ENCODE measurements at places on chromosomes 12 and 14.

DNA sequence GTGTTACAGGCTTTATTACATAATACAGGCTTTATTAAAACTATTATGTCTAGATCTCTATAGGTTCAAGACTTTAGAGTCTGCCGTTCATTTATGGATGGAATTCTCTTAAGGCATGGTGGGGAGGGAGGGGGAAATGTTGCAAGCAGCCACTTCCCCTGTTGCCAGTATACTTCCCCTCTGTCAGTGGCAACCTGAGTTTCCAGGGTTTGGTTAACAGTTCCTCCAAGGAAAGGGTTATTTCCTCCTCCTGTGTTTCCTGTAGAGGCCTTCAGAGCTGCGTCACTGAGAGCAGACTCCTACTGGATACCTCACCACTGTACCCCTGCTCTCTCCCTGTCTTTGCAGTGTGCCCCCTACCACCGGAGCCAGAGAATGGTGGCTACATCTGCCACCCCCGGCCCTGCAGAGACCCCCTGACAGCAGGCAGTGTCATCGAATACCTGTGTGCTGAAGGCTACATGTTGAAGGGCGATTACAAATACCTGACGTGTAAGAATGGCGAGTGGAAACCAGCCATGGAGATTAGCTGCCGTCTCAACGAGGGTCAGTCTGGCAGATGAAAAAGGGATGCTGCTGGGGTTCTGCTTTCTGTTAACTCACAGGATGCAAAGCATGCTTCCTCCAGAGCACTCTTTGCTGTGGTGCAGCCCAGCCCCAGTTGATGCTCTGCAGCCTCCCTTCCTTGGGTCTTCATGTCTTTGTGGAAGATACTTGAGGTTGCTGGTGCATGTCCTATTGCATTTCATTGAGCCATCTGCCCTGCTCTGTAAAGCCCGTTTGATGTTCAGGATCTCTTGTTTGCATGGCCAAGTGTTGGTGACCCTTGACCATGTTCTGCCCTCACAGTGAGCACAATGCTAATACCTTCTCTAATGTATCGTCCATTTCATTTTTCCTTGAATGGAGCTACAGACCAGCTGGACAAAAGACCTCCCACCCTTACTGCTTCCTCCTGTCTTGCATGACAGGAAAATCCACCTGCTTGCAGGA, 63.6 kb upstream of the SRSF5 start:
- no peak for DNase-seq

DNA sequence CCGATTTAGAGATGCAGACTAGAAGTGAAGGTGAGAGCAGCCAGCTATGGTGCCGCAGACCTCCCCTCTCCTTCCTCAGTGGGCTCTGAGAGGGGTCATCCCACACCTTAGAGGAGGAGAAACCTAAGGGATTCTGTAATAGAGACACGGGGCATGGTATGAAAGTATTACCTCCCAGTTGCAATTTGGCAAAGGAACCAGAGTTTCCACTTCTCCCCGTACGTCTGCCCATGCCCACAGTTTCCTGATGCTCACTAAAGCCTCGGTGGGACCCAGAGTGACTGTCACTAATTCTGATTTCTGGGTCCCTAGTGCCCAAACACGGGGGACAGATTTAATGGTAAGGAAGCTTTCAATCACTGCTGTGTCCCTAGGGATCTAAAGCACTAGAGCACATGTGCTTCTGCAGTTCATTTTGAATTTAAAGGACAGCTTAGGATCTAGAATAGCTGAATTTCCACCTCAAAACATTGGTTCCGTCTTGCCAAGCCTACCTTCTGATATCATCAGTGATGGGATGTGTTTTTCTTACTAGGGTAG, 44.1 kb downstream of the DAD1 start:
- DNase-seq: no peak

DNA sequence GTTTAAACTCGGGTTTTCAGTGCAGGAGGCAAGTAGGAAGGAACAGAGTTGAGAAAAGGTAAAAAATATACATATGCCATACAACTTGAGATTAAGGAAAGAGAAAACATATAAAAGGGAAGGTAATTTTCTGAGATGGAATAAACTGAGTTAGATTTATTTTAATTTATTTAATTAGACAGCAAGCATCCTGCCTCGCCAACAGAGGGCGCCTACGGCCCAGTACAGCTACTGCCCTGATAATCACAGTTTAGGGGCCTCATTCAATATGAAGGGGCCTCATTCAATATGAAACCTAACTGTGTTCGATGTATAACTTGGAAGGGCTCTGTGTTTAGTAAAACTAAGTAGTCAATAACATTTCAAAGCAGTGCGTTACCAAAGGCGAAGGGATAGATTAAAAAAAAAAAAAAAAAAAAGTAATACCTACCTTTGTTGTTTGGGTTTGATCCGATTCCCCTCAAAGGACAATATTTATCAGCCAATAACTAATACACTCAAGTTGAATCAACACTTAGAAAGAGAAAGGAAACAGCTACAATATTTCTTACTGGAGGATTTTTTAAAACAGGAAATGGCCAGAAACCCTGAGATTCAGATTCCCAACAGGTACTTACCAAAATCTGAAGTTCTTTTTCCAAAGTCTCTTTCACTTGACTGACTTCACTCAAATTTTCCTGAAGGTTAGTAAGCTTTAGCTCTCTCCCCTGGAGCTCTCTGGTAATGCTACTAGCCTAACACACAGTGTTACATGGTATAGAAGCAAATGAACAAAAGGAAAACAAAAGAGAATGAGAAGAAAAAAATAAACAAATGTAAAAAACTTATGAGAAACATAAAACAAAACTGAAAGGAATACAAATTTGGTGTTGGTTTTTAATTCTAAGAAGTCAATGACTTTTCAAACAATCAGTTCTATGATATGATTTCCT, 70.0 kb upstream of the VPS33A start:
- peak; percentile 12 for DNase-seq

DNA sequence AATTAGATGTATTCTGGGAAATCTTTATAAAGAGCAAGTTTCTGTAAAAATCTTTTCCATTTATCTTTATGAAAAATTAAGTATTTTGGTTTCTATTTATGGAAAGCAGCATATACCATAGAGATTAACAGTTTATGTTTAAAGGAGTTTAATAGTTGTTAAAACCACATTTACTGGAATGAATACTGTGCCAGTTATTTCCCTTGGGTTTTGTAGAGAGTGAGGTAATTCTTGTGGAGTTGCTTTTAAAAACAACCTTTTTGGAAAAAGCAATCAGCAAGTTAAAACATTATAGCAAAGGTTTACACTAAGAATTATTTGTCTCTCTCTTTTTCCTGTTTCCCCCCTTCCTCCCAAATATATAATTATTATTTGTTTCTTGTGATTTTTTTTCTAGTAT, 34.9 kb downstream of the AEBP2 start:
- DNase-seq: no peak

GRCh38 chr12:44377443-44378187, 498.5 kb downstream of the NELL2 start:
- no peak for DNase-seq

DNA sequence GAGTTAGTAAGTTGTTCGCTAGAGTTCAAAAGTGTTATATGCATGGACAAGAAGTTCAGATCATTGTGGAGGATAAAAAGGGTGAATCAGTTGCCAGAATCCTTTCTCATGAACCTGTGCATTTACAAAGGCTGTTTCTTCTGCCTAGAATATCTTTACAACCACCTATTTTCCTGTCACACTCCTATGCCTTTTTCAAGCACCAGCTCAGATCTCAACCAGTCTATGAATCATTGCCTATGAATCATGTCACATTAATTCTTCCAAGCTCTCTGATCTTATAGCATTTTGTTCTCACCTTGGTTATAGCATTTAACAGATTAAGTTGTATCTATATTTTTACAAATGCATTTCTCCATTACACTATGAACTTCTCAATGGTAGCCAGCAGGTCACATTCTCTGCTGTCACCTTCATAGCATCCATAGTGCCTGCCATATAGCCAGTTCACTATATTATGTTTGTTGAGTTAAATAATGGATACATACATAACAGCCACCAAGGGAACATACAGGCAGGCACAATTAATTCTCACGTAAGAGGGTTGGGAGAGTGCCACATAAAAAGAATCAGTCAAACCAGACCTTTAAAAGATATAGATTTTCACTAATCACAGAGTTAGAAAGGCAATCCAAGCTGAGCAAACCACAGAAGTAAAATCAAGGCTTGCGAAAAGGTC, 573.0 kb downstream of the FOXG1 start:
- peak; percentile 56 for DNase-seq

GRCh38 chr12:49440035-49440434, 72.8 kb downstream of the SPATS2 start:
- no peak for DNase-seq

- DNase-seq: no peak
Observed at GRCh38 chr12:77003246-77003645, 62.1 kb downstream of the E2F7 start.

- DNase-seq: no peak
Observed at GRCh38 chr12:131456301-131457027, 254.4 kb upstream of the SFSWAP start.

GRCh38 chr12:79897617-79898016, 37.3 kb downstream of the PPP1R12A start:
- peak; percentile 89 for DNase-seq

DNA sequence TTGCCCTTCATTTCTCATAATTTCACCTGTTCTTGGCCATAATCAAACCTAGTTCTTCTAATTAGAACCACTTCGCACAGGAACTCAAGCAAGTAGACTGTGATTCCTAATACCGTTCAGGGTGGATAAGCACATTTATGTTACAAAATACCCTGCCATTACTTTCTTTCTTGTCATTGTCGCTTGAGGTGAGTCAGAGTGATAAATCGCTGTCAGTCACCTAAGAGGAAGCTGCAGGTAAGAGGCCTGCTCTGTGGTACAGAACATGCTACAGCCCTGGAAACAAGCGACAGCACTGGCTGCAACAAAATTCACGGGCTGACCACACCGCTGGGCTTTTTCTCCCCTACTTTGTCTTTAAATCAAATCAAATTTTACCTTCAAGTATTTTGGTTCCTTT, 218.2 kb downstream of the ANO6 start:
- no peak for DNase-seq

- DNase-seq: no peak
Observed at GRCh38 chr12:73057428-73057827, 785.3 kb downstream of the TRHDE start.

DNA sequence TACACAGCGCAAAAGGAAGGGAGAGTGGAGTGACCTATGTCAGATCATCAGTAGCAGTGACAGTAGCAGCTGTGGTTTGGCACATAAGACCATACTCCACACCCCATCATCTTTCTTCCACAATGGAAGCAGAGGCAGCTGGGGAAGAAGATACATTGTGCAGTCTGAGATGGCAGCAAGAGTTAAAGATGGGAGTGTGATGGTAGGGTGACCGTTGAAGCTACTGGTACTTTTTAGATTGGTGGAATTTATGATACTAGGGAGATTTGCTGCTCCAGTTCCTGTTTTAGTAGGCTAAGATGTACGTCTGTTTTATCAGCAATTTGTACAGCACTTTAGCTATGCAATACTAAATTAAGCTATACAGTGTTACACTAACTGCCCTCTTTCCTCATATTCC, 291.0 kb downstream of the FUT8 start:
- no peak for DNase-seq

DNA sequence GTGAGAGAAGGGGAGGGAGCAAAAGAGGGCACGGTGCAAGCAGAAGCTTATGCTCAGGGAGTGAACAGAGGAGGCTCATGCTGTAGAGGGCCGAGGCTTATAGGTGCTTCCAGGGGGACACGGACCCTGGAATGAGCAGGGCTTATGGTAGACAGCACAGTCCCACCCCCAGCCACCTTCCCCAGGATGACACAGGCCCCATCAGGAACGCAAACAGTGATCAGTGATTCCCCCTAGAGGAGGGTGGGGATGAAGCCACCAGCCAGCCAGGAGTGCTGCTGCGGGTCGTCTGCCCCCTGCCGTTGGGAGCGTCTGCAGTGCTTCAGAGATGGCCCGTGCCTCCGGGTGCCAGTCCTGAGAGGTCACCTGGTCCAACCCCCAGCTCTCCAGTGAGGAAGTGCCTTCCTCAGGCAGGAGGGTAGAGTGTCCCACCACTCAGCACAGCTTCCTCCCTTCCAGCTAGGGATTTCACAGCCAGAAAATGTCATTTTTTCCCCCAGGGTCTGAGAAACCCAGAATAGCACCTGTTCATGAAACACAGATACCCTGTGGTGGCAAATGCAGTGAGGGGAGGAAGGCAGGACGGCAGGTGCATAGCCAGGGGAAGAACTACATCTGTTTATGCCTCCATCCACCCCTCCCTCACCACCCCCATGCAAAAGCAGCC, 60.7 kb downstream of the SLC6A12 start:
- DNase-seq: peak; percentile 20

GRCh38 chr14:59631237-59631636, 54.6 kb upstream of the CCDC175 start:
- peak; percentile 7 for DNase-seq

DNA sequence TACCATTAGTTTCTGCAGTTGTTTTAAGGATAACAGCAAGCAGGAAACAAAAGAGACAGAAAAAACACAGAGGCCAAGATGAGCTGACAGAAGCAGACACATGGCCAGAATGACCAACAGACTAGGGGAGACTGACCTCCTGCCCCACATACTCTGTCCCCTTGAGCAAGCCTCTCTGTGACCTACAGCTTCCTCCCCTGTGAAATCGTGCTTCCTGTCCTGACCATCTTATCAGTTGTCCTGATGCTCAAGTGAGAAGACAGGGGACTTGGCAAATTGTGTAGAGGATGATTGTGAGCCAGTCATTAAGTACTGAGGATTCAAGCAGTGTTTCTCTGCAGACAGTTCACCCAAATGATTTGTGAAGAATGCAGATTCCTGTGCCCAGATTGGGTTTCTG, 229.0 kb downstream of the SLC41A2 start:
- no peak for DNase-seq

DNA sequence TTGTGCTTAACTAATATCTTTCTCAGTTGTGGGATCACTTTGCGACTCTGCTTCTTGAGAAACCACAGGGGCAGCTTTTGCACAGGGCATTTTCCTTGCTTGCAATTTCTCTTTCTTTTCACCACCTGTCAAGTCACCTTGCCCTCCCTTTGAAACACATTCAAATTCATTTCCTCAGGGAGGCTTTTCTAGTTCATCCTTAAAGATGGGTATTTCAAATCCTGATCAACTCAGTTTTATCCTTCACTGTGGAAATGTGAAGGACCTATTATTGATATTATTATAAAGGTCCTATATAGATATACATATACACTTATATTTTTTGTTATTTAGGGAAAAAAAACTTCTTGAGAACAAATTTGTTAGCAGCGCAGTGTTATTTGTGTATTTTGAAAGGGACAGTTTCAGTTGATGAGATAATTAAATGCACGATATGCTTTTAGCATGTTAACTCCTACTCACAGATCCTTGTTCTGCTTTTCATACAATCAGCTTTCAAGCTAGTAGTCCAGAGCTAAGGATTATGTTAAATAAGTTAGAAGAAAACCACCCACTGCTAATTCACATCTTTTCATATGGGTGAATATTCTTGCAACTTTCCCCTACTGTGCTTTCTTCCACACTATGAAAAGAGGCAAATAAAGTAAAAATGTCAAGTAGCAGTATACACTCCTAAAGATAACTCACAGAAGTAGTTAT, 501.4 kb upstream of the RGS6 start:
- DNase-seq: no peak

Measured in foreskin fibroblast (primary cell).